Gastrocnemius medialis (tissue), 4 donors: ENCODE measurements at places on chromosomes 5 and 9.

DNA sequence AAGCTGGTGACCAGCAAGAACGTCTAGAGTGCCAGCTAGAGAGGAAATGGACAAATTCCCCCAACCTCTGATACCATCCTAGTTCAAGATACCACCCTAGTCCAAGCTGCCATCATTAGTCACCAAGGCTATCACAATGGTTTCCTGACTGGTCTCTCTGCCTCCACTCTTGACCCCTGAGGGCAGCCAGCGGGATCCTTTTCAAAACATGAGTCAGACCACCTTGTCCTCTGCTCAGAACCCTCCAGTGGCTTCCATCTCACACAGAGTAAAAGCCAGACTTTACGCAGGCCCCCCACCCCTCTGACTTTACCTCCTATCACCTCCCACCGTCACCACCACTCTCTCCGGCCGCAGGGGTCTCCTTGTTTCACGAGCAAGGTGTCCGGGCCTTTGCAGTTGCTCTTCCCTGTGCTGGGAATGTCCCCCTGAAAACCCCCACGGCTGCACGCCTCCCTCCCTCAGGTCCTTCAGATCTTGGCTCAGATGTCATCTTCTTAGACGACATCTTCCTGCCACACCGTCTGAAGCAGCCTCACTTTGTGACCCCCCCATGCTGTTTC, 42.2 kb upstream of the FBXW11 start:
- DNase-seq, result no peak

GRCh38 chr9:76316069-76316468, 78.2 kb downstream of the RFK start:
- no peak for DNase-seq

- no peak for DNase-seq
Observed at GRCh38 chr5:22651355-22651754, 201.8 kb downstream of the CDH12 start.

- no peak for DNase-seq
Observed at GRCh38 chr5:14503681-14504331, 77.8 kb upstream of the OTULINL start.

GRCh38 chr5:62812621-62813255, 234.1 kb downstream of the LRRC70 start:
- no peak for DNase-seq

GRCh38 chr9:33147416-33148169, 19.5 kb downstream of the B4GALT1 start:
- no peak for DNase-seq

GRCh38 chr9:118268046-118268445, 563.8 kb downstream of the TLR4 start:
- DNase-seq, result no peak

DNA sequence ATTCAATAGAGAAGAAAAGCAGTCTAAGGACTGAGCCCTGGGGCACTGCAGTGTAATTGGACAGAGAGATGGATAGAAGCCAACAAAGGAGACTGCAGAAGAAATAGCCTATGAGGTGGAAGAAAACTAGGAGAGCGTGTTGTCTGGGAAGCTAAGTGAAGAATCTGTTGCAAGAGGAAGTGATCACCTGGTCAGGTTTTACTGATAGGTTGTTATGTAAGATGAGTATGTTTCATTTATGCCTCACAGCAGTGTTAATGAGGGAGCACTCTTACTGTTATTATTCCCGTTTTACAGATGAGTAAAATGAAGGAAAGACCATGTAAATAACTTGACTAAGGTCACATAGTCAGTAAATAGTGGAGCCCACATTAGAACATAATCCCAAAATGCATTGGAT, 80.0 kb upstream of the GRHPR start:
- DNase-seq, result no peak

- no peak for DNase-seq
Observed at GRCh38 chr5:69414885-69415583, at the start of gene MARVELD2. TSS of gene MARVELD2 (plus strand) at chr5:69415116. CDS start at chr5:69419386, 4,270 bp downstream.

DNA sequence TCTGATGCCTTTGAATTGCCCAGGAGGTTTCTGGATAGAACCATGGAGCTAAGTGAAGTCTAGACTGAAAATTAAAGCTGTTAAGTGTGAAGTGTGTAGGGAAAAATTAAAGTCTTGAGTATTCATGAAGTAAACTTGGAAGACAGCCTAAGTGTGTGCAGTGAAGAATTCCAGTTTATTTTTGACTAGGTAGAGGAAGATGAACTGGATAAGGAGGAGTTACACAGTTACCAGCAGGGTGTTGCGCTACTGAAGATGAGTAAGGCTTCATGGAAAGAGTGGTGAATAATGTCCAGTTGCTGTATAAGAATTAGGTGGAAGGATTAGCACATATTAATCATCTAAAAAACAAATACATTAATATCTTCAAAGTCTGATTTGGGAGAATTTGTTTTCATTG, 5.7 kb upstream of the CHD1 start:
- no peak for DNase-seq

DNA sequence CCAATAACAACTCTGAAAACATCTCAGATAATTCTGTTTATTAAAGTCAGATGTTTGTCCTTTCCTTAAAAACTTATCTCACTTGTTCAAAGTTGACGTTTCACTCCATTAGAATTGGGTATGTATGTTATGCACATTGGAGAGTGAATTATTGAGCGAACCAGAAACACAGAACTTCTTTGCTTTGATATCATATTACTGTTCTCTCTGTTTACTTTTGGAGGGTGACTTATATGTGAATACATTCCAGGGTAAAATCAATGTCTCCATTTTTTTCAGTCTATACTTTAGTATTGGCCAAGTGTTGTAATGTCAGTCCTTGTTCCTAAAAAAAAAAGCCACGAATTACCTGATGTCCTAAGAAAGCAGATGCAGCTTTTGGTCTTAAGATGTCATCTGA, 307.4 kb downstream of the CSNK1G3 start:
- DNase-seq, result no peak

- DNase-seq, result no peak
Observed at GRCh38 chr5:137995749-137996128, 37.1 kb downstream of the FAM13B start.

GRCh38 chr9:120820095-120820494, 22.6 kb downstream of the PSMD5 start:
- DNase-seq, result no peak

- DNase-seq, result peak; percentile 69
Observed at GRCh38 chr9:89721176-89721700, 116.4 kb downstream of the GADD45G start.

- no peak for DNase-seq
Observed at GRCh38 chr9:28464481-28465216, 891.4 kb upstream of the C9orf72 start.

- no peak for DNase-seq
Observed at GRCh38 chr9:73611032-73611431, 459.4 kb downstream of the ANXA1 start.

DNA sequence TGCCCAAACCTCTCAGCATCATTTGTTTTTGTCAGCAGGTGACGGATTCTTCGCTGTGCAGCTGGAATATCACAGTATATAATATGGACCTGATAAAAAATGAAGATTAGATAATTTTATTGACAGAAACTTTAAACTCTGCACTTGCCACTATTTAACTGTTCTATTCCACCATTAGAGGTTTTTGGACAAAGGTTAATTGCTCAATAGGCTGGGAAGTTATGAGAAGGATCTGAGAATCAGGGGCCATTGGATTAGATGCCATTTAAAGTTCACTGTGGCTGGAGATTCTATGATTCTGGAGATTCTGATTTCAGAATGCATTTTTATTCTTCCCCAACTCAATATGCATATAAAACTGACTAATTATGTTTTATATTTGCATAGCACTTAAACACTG, 59.8 kb upstream of the ANXA1 start:
- no peak for DNase-seq

GRCh38 chr5:123874600-123875201, 362.7 kb downstream of the CSNK1G3 start:
- DNase-seq, result no peak

DNA sequence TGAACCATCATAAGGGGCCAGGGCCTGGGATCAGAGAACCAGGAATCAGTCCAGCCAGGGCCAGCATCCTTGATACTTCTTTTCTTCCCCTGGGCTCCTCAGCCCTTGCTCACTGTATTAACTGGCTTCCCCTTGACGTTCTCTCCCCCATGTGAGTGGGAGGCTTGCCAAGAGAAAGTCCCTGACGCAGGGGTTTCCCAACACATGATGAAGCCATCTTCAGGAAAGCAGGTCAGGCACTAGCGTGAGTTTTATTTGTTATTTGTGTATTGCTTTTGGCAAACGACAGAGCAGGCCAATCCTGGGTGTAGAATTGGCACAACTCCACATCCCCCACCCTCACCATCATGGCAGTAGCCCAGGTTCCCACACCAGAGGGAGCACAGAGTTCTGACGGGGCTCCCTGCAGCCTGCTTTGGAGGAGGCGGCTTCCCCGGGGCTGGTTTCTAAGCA, 165.5 kb upstream of the NFIL3 start:
- peak; percentile 14 for DNase-seq

DNA sequence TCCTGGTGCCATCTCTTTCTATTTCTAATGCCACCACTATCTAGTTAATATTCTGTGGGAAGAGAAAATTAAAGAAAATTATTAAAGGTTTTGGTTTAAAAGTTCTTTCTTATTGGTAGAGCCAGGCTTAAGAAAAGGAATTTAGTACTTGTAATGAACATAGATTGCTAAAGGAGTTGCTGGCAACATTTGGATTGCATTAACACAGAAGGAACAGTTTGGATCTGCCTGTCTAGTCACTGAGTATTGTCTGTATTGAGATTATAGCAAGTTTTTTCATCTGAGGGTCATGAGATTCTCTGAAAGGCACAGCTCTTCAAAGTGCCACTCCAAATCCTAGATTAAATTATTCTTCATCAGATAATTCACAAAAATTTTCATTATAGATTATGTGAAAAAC, 32.0 kb downstream of the FSD1L start:
- DNase-seq, result no peak

GRCh38 chr9:1995084-1995483, 20.1 kb upstream of the SMARCA2 start:
- no peak for DNase-seq

- no peak for DNase-seq
Observed at GRCh38 chr5:56983593-56984361, 31.9 kb upstream of the MIER3 start.

GRCh38 chr9:99811598-99812383, 9.9 kb upstream of the NR4A3 start:
- no peak for DNase-seq

GRCh38 chr5:174097486-174098185, 52.1 kb downstream of the NSG2 start:
- DNase-seq, result no peak

DNA sequence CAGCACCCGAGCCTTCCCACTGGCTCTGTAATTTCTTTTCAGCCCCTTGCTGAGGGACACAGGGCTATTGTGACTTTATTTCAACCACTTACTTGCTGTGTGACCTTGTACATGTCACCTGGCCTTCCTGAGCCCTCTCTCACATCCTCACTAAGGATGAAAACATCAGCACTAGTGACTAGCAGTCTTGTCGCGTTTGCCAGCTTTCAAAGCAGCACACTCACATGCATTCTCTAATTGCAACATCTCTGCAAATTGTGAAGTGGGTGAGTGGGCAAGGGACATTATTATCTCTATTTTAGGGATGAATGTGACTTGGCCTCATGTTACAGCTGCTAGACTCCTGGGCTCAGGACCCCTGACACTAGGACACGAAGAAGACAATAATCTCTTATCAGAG, 144.5 kb downstream of the SEC61B start:
- peak; percentile 50 for DNase-seq

- DNase-seq, result no peak
Observed at GRCh38 chr5:133934311-133934710, 34.1 kb downstream of the C5orf15 start.

DNA sequence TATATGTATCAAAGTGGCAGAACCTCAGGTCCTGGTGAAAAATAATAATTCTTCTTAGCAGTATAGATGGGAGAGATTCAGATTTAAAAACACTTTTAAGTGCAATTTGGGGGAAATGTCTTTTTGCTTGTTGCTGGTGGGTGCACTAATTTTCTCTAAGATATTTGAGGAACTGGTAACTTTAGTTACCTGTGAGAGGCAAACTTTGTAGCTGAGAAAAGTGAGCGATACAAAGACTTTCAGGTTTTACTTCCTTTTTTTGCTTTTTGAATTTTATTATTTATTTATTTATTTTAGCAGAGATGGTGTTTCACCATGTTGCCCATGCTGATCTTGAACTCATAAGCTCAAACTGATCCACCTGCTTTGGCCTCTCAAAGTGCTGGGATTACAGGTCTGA, 303.1 kb upstream of the PTGER4 start:
- DNase-seq, result no peak

DNA sequence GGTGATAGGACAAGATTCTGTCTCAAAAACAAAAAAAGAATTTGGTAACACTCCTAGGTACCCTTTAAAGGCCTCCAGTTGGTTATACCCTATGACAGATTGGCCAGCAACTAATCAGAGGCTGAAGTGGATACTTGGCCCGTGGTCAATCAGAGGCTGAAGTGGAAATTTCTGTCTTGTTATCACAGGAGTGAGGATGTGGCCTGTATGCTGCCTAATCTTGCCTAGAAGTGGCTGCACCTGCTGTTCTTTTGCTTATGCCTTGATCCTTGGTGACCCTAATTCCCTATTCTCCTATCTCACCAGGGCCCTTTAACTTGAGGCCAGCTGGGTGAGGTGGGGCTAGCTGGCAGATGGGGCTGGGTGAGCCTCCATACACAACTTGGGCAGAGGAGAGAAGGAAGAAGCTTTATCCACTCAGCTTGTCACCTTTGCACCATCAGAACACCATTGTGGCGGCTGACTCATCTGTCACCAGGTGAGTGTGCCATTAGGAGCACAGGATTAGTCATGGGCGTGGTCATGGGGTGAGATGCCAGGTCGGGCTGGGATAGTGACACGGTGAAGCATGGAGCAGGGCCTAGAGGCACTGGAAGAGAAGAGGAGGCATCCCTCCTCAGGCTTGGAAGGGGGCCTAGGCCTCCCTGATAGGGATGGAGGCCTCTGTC, 41.5 kb downstream of the SAR1B start:
- peak; percentile 88 for DNase-seq

DNA sequence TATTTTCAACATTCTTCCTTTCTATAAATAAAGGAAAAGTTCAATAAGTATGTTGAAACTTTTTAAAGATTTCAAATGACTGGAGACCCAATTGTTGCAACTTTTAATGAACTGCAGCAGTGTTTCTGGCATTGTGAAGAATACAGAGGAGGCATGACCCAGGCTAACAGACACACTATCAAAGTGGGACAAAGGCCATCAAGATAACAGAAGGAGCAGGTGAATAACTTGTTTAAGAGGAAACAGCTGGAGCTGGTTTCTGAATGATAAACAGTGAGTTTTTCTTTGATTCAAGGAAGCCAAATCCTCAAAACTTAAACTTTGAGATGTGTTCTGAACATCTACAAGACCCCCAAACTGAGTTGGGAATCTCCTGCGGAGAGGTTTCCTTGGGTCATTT, 734.6 kb downstream of the TLR4 start:
- no peak for DNase-seq

- DNase-seq, result no peak
Observed at GRCh38 chr9:125995706-125996105, 248.5 kb downstream of the PBX3 start.

GRCh38 chr5:139458580-139459407, 3.7 kb downstream of the ECSCR start:
- DNase-seq, result no peak

GRCh38 chr5:119395080-119395836, 39.4 kb downstream of the TNFAIP8 start:
- no peak for DNase-seq

- DNase-seq, result no peak
Observed at GRCh38 chr9:128390150-128390812, 19.1 kb downstream of the URM1 start.

GRCh38 chr5:174533751-174534241, 190.6 kb upstream of the MSX2 start:
- DNase-seq, result no peak
